ENCODE measurements at places on chromosomes 1 and 21. TPM values are rescaled to one million over a fixed set of nuclear protein-coding genes. Genes with fewer than 3 reads are reported as not detected.

- no peak for DNase-seq
Observed at GRCh38 chr1:227043755-227044154, 103.7 kb downstream of the COQ8A start.

- DNase-seq: no peak
Observed at GRCh38 chr1:208787219-208787618, 543.0 kb upstream of the PLXNA2 start.

- DNase-seq: no peak
Observed at GRCh38 chr1:101284622-101285218, 47.9 kb downstream of the S1PR1 start.

DNA sequence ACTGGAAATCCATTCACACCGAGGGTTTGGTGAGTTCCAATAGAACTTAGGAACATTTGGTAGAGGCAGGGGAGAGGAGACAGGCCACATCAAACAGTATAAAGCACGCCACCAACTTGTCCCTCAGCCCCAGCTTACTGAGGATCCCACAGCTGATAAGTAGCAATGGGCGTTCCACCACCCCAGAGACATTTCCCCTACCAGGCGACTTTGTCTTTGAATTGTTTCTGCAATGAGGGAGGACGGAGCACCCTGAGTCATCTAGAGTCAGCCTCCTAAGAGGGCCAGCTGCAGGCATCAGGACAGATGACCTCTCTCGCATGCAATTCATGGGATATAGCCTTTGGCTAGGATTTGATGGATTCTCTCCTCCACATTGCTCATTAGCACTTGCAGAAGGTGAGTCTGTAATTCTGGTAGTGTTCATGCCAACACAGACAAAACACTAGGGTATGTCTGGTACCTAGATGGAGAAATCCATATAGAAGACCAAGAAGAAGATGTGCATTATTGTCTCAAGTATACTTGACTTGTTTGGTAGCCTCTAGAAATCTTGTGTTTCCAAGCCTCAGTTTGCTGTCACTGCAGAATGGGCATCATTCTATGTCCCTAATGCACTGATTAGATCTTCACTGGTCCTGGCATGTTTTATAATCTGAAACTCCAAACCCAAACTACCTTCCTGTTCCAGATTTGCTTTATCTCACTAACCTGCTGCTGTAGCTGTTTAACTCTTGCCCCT lies 69.0 kb downstream of the RRAGC start:
- DNase-seq: no peak

- no peak for DNase-seq
Observed at GRCh38 chr1:44500181-44501046, 95.4 kb downstream of the RNF220 start.

DNA sequence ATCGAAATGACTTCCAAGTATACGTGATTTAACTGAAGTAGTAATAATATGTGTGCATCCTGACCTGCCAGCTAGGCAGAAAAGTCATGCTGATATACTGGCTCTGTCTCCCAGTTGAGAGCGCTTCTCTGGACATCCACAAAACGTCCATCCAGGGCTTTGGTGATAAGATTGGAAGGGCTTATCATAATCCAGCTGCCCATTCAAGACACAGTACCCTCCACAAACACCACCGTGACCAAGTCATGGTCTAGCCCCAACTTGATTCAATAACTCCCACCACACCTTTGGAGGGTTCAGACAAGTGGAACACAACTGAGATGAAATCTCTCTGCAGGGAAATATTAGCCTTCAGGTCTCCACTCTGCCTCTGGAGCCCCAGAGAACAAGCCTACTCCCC lies 76.2 kb downstream of the CD46 start:
- no peak for DNase-seq

DNA sequence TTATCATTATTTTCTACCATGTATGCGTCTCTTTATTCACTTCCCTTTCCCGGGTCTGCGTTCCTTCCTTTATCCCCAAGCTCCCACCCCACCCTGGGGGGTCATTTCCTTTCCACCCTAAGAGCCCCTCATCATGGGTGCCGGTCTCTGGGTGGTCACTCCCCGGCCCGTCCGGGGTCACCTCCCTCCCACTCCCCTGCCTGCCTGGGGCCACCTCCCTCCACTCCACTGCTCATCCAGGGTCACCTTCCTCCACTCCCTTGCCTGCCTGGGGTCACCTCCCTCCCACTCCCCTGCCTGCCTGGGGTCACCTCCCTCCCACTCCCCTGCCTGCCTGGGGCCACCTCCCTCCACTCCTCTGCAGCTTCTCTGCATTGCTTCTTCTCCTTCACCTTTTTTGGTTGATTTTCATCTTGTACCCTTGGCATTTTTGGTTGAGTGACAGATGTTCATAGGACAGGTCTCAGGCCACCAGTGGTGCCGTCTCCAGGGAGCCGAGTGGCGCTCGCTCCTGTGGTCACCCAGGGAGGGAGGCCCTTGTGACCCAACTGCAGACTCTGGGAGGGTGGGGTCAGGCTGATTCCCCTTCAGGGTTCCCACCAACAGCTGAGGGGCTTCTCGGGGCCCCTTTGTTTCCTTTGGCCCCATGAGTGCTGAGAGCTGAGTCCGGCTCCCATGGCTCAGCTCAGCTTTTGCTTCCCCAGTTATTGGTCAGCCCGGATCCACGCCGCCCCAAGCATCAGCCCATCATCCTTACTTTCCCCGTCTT lies 48.6 kb upstream of the PCBP3 start:
- DNase-seq: no peak

- no peak for DNase-seq
Observed at GRCh38 chr21:45073301-45074047, 906 bp upstream of the ADARB1 start.

GRCh38 chr1:106925750-106926149 lies 130.7 kb upstream of the PRMT6 start:
- DNase-seq: no peak

DNA sequence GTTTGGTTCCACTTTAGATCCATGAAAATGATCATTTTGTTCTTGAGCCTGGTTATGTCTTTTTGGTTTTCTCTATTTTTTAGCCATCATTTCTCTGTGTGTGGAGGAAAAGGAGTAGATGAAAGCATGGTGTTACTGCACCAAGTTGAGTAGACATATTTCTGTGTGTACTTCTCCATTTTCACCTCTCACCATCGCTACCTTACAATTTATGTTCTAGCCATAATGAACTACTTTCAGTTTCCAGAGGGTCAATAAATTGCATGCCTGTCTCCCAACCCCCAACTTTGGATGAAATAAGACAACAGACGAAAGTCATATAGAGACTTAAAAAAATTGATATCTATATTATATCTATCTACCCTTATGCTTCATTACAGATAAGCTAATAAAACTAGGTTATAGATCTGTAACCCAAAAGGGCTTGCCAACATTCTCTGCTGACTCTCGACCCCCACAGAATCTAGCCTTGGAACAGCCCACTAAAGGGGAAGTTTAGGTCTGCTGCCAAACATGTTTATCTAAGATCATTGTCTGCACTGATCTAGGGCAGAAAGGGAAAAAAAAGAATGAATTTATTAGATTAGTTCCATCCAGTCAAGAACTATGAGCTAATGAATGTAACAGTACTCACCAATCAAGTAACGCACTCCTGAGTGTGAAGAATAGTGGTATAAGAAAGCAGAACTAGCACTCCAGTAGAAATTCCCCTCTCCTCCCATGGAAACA lies 7.5 kb upstream of the MAN1A2 start:
- DNase-seq: no peak

GRCh38 chr1:12609469-12610003 lies 8.5 kb downstream of the DHRS3 start:
- no peak for DNase-seq

DNA sequence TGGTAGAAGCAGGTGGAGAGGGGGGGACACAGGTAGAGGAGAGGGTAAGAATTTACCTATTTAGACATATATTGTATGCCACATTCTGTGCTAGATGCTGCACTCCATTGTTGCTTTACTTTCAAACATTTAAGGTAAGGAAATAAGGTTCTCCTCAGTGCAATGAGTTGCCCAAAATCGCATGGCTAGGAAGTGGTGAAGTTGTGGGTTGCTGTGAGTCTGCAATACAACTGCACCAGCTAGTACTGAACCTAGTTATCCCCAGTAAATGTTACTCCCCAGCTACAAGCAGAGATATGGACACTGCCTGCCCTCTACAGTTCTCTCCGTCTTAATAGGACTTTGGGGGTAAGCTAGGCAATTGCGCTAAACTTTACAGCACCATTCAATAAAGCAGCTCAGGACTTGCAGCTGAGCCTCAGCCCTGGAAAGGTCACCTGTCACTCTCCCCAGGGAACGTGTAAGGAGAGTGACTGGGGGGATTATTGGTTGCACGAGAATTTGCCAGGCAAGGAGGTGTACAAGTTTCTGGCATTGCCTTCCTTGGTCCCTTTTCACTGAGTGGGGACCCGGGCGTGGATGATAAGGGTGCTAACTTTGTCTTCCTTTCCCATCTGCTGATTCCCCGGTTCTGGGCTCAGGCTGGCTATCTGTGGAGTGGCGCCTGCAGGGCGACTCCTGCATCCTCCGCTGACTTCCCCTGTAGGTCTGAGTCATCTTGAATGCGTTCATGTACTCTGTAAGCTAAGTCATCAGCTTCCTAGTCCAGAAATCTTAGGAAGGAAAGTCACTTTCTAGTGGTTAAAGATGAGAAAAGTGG lies 71.3 kb upstream of the CNTN2 start:
- DNase-seq: no peak

DNA sequence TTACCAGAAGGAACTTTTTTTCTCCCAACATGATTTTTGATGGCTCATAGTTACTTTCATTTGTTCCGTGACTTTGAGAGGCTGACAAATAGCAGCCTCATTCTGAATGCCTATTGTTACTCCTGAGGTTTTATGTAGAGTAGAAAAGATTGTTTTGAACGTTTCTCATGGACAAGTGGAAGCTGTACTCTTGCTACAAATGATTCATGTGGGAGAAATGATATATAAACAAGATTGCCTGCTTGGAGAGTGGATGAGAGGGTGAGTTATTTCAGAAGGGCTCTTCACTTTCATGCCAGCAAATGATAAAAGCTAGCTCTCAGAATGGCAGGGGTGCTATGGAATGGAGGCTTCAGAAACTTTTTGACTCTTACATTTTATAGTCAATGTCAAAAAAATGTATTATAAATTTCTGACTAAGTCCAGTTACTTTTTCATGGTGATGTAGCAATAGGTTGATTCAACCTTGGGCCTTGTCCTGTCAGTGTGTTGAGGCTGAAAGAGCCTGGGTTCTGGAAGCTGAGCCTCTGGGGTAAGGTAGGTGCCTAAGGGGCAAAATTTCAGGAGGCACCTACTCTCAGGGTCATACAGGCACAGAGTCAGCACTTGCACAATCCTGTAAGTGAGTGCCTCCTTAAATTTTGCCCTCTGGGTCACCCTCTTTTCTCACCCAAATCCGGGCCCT lies 19.4 kb downstream of the JUN start:
- no peak for DNase-seq

DNA sequence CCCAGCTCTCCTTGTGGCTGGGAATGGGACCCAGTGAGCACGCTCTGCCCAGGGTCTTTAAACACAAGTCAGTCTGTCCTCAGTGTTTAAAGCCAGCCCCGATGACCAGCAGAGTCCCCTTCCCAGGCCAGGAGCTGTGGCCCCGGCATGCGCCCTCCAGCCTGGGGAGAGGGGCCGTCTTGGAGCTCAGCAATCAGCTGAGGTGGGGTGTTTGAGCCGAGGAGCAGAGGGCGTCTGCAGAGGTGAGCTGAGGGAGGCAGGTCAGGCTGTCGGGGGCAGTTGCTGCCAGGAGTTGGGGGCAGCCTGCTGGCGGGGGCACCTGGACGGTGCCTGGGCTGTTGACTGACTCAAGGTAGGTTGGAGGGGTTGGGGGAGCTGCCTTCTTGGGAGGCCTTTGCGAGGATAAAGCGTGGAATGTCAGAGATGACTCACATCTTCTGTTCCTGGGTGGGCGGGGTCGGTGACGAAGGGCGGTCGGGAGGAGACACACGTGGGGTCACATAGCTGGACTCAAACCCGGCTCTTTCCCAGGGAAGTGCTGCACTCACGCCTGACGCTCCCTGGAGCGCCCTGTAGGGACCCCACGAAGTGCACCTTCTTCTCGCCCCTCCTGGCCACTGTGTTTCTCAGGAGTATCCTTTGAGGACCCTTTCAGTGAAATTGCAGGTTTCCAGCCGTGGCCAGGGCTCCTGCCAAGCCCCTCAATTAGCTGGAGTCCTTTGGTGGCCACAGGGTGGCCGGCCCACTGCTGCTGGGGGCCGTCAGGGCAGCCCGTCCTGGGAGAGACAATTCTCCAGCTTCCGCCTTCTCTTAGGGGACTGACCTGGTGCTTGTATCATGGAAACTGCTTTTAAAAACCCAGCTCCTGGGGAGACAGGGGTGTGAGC lies 86.2 kb downstream of the SIK1 start:
- DNase-seq: no peak

- DNase-seq: no peak
Observed at GRCh38 chr1:96973605-96974004, 252.0 kb downstream of the PTBP2 start.

DNA sequence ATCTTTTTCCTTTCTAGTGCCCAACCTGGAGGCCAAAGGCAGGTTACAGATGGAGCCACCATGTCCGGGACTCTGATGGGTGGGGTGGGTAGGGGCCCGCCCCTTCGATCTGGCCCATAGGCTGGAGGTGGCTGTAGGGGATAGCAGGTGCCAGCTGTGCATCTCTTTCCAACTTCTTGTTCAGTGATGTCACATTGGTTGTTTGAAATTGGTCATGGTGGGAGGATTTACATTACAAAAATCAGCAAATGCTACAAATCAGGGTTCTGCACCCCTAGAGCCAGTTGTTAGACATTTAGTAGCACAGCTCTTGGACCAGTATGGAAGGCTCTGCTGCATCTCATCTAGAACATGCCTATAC lies 22.4 kb upstream of the POU3F1 start:
- DNase-seq: no peak

- no peak for DNase-seq
Observed at GRCh38 chr1:185681034-185681633, 53.1 kb upstream of the HMCN1 start.

HPCAL4 gene
- 0.21 TPM for total RNA-seq

ARHGEF16 gene
- 10.1 TPM for total RNA-seq

C1orf198 gene
- total RNA-seq: 33.6 TPM

C1orf94 gene
- total RNA-seq: not detected

Measured in Panc1 (cell line).